ENCODE measurements at places on chromosomes 2 and 18. TPM values are rescaled to one million over a fixed set of nuclear protein-coding genes. Genes with fewer than 3 reads are reported as not detected.

Gene MC5R
- not detected for total RNA-seq

Gene GMCL1
- total RNA-seq = 26.0 TPM

Gene CELF4
- not detected for total RNA-seq

- DNase-seq = no peak
These were observed 20.6 kb downstream of the RPL37A start for GRCh38 chr2:216519154-216519762.

Gene PCARE
- not detected for total RNA-seq

Gene BCL2L11
- total RNA-seq = 47.2 TPM

GRCh38 chr2:36859366-36859792 lies 107.0 kb downstream of the STRN start:
- no peak for DNase-seq

GRCh38 chr2:187900021-187900420 lies 345.8 kb upstream of the TFPI start:
- DNase-seq = no peak

Measured in T-helper 17 cell (primary cell).